Renal pelvis (tissue), 12 donors: ENCODE measurements at places on chromosomes 13 and 19. TPM values are rescaled to one million over a fixed set of nuclear protein-coding genes. Genes with fewer than 3 reads are reported as not detected.

ZNF837 gene
- polyA plus RNA-seq: 5.8 TPM

NECTIN2 gene
- 187 TPM for polyA plus RNA-seq

STOML3 gene
- 0.06 TPM for polyA plus RNA-seq

ZNF442 gene
- 6.4 TPM for polyA plus RNA-seq

CGB8 gene
- polyA plus RNA-seq: 0.39 TPM

DMKN gene
- 72.2 TPM for polyA plus RNA-seq

ZNF146 gene
- 114 TPM for polyA plus RNA-seq

ATCAY gene
- polyA plus RNA-seq: 0.44 TPM

FLT3 gene
- polyA plus RNA-seq: 0.37 TPM

ALOX5AP gene
- 4.5 TPM for polyA plus RNA-seq

CEACAM1 gene
- polyA plus RNA-seq: 7.7 TPM

TUBB4A gene
- 37.0 TPM for polyA plus RNA-seq

ZNF345 gene
- polyA plus RNA-seq: 12.6 TPM
